ENCODE measurements at places on chromosomes 1 and 21. TPM values are rescaled to one million over a fixed set of nuclear protein-coding genes. Genes with fewer than 3 reads are reported as not detected.

Gene LCK
- total RNA-seq, result 0.06 TPM

Gene PKP1
- total RNA-seq, result 0.02 TPM

Gene KCNE2
- not detected for total RNA-seq

Gene OR6N2
- not detected for total RNA-seq

Gene KRTAP12-2
- total RNA-seq, result not detected

Gene TMEM240
- total RNA-seq, result 0.75 TPM

Gene MROH9
- total RNA-seq, result not detected

Gene INSRR
- not detected for total RNA-seq

Gene ALX3
- total RNA-seq, result not detected

Gene NR1I3
- total RNA-seq, result not detected

Gene CA6
- total RNA-seq, result not detected

Gene MLLT11
- total RNA-seq, result 13.5 TPM

Gene ABCA4
- total RNA-seq, result 0.09 TPM

Gene OR2L5
- not detected for total RNA-seq

Gene OXCT2
- total RNA-seq, result 0.61 TPM

Gene LCE3D
- total RNA-seq, result 2.8 TPM

Gene SDCCAG8
- total RNA-seq, result 46.0 TPM

Gene CYP4Z1
- total RNA-seq, result not detected

Gene SPRR5
- not detected for total RNA-seq

Gene C1orf159
- total RNA-seq, result 13.8 TPM

Gene LRIG2
- total RNA-seq, result 3.4 TPM

Gene WNT4
- 0.32 TPM for total RNA-seq

Gene BGLAP
- total RNA-seq, result 0.32 TPM

Measured in A549 treated with AZD2906 at 1 μM for 4 hours (cell line).